Epithelial cell of proximal tubule (primary cell): ENCODE measurements at places on chromosomes 4 and X. TPM values are rescaled to one million over a fixed set of nuclear protein-coding genes. Genes with fewer than 3 reads are reported as not detected.
A peak's percentile ranks its signal among the peaks of the same experiment; 100 is the strongest.

Gene RIPPLY1
- not detected in 2 replicates for total RNA-seq

DNA sequence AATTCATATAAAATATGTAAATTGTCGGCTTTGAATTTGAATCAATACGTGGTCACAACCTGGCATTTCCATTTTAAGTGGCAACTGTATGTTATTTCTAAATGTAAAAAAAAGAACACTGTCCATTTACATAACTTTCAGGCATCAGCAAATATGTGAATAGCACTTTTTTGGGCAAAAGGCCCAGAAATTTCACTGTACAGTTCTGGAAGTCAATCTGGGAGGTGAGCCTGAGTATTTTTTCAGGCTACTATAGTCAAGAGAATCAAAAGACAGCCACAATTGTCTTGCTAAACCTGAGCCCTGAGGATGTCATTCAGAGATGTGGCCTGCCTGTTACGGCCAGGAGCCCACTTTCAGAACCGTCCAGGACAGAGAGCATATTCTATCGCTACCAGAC, 543.9 kb upstream of the MAGEB2 start:
- DNase-seq = no peak

GRCh38 chr4:152956650-152957436, 20.7 kb downstream of the FHDC1 start:
- DNase-seq = no peak

- DNase-seq = no peak
Measured at GRCh38 chr4:185624259-185624589, 88.9 kb upstream of the PDLIM3 start.

DNA sequence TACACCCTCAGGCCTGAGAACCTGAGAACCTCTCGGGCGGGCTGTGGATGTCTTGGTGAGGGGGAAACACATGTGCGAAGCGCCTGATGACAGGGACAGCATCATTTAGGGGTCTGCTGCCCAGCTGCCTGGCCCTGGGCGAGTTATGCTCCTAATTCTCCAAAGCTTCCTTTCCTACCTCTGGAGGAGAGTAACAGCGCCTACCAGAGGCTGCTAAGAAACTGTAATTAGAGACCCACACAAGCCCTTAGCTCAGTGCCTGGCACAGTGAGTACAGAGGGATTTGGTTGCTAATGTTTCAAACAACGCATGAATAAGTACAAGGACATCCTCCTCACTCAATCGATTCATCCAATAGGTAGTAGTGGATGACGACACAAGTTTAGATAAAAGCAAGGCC, 40.4 kb downstream of the BCOR start:
- DNase-seq = no peak

- no peak for DNase-seq
Measured at GRCh38 chr4:107492566-107492965, 227.5 kb downstream of the PAPSS1 start.

- no peak for DNase-seq
Measured at GRCh38 chrX:65862638-65863037, 177.2 kb downstream of the VSIG4 start.

DNA sequence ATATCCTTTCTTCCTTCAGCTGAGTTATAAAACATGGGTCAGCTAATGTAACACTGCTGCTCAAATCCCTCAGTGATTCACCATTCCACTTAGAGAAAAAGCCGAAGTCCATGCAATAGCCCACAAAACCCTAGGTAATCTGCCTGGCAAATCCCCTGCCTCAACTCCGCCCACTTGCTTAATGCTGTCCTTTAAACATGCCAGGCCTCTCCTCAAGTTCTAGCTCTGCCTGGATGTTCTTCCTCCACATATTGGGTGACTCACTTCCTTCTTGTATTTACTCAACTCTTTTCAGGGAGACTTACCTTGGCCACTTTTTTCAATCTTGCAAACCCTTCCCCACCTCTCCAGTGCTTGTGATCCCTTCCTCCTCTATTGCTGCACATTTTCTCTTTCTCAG, 89.8 kb downstream of the EMCN start:
- DNase-seq = peak; percentile 43

DNA sequence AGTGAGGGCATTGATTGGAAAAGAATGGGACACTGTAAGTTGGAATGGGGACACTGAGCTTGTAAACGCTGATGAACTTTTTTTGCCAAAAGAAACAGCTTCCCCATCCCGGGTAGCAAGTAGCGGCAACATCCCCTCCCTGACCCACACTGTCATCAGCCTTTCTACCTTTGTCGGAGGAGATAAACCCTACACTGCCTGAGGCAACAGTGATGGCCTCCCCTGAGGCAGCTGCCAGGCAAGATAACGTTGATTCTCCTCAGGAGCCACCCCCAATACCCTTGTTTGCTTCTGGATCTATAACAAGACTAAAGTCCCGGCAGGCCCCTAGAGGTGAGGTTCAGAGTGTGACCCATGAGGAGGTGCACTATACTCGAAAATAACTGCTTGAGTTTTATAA, 10.3 kb upstream of the RAB33B start:
- DNase-seq = no peak

DNA sequence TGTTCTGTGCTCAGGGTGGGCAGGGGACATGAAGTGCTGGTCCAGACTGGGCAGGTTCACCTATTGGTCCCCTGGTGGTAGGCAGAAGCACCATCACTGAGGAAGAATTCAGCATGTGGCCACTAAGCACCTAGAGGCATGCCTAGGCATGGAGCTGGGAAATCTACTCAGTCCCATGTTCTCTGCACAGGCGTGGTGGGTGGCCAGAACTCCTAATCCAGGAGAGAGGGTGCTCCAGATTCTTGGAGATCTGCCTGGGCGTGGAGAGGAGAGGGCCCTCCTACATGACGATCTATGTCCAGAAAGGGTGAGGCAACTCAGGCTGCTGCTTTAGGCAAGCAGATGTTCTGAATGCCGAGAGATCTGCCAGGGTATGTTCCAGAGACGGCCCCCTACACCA, 44.6 kb upstream of the MAGEC2 start:
- no peak for DNase-seq

- no peak for DNase-seq
Measured at GRCh38 chr4:40289366-40290188, 45.6 kb upstream of the CHRNA9 start.

- no peak for DNase-seq
Measured at GRCh38 chrX:81662381-81662780, 460.5 kb downstream of the SH3BGRL start.

DNA sequence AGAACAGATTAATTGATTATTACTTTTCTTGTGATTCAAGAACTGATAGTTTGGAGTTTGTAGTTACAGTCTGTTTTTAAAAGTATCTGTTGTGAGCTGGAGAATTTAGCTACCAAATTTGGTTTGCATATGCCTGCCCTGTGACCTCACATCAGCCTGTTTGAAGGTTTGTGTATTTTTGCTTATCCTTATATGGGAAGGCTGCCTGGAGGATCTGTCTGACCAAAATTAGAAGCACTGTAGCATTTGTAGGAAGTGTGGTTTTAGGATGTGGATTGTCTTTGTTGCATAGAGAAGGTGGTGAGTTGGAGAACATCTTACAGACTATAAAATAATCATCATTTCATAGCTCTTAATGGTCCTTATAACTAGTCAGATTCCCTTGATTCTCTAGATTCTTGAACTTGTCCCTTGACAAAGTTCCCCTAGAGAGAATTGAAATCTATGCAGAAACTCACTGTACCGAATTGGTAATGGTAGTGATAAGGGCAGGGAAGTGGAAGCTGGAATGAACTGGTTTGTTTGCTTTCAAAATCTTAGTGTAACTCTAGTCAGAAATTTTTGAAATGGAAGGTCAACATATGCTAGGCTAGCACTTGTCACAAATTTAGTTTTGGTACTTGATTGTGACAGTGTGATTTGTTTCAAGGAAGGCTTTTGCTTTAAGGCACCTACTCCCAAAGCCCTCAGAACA, 57.3 kb downstream of the SH3BGRL start:
- DNase-seq = no peak

Gene ENPEP
- 0.36 and 6.0 TPM in 2 replicates for total RNA-seq

GRCh38 chr4:16991450-16991849, 93.0 kb upstream of the LDB2 start:
- no peak for DNase-seq

Gene SCML2
- 1.3 and 2.0 TPM in 2 replicates for total RNA-seq

DNA sequence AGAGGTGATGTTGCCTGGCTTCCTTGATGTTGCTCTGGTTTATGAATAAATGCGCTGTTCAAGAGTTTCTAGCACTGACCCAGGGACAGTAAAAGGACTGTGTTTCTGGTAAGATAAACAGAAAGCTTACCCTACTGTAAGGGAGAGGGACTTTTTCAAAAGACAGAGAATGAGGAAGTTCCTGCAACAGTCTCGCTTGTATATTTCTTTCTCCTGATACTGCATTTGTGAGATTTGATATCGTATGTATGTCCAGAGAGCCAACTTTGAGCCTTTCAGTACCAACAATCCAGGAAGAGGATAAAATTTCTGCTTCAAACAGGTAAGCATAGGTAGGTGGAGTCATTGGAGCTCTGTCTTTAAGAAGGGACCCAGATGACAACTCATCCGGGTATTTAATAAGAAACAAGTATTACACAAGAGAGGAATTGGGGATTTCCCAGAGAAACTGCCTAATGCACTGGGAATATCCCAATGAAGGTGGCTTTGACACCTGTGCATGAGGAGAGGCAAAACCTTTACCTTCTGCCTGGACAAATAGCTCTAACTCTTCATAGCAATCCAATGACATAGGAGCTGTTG, 773 bp downstream of the DAPP1 start:
- DNase-seq = no peak

Gene TMEM128
- 20.8 and 32.8 TPM in 2 replicates for total RNA-seq
